Stimulated activated CD8-positive, alpha-beta memory T cell treated with anti-CD3 and anti-CD28 coated beads, Interleukin-4, amount 100 ng/mL, for 4 hours (primary cell): ENCODE measurements at places on chromosomes 6 and 20.

GRCh38 chr6:148628251-148628650 lies 118.6 kb upstream of the UST start:
- DNase-seq, result no peak

DNA sequence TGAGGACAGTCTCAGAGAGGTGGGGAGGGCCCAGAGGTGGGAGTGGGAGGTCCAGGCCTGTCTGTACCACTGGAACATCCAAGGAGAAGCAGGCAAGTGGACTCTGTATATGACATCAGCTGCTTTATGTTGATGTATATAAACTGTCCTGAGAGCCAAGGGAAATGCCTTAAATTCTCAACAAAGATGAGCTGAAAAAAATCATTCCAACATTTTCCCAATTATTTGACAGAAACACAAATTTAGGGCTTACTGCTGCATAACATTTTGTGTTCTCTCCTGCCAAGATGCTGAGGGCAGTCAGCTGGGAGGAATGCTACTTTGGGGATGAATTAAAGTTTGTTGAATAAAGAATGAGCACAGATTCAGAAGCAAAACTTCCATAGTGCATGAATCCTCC lies 52.8 kb downstream of the FOXC1 start:
- DNase-seq, result no peak

GRCh38 chr20:5150226-5151076 lies 23.6 kb downstream of the CDS2 start:
- no peak for DNase-seq

DNA sequence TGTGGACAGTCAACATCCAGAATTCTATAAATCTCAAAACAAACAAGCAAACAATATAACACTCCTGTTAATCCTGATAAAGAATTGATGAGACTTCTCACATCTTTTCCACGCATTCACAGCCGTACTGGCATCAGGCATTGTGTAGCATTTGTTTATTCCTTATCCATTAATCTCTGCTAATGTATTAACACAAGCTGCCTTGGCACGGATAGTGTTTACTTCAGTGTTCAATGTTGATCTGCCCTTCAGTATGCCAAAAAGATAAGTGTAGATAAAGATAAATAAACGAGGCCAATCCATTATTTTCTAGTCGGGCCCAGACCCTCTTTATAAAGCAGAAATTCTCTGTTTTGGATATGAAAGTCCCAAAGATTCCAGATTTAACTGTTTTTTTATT lies 16.1 kb downstream of the UFL1 start:
- DNase-seq, result no peak

- DNase-seq, result no peak
Observed at GRCh38 chr20:53890443-53891305, 179.7 kb downstream of the BCAS1 start.

DNA sequence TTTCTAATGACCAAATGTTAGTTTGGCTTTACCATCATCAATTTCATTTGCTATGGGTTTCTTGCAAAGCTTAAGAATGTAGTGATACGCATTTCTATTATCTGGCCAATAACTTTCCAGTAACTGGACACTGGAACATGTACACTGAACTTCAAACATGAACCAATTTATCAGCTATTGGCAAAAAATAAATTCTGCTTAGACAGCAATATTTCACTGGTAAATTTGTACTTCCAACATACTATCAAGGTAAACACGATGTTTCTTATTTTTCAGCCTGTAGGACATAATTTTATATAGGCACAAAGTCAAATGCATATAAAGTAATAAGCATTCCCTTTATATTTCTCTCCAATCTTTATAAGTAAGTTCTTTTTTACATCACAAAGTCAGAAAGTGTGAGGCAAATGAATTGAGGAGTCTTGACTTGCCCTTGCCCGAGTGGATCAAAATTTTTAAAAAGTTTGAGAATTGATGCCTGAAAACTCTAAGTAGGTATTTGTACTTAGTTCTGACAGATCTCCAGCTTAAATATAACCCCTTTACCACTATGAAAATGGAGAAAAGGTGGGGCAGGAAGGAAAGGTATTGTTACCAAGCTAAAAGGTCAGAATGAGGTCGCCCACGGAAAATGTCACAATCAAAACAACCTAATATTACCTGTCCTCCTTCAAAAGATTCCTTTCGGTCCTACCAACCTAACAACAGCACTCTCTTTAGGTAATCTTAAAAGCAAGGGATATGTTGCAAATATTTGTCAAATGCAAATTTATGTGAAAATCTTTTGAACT lies 41.3 kb downstream of the STK38 start:
- no peak for DNase-seq

- no peak for DNase-seq
Observed at GRCh38 chr20:41191562-41192500, 54.5 kb downstream of the PLCG1 start.

DNA sequence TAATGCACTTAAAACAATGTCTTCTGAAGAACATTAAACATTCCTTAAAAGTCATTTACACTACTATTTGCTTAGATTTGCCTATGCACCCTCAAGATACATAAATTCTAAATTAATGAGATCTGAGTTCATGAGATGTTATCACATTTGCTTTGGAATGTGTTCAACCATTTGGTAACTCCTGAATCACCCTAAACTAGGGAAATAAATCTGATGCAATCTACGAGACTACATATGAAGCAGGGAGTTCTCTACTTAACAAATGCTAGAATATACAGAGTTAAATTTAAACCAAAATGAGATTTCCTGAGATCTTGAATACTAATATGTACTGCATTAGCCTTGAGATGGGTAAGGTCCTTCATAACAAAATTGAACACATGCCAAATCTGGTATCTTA lies 170.1 kb downstream of the CLIC5 start:
- no peak for DNase-seq

- no peak for DNase-seq
Observed at GRCh38 chr6:94269256-94269655, 849.9 kb upstream of the EPHA7 start.

- DNase-seq, result no peak
Observed at GRCh38 chr20:53827292-53828087, 233.9 kb upstream of the ZNF217 start.

DNA sequence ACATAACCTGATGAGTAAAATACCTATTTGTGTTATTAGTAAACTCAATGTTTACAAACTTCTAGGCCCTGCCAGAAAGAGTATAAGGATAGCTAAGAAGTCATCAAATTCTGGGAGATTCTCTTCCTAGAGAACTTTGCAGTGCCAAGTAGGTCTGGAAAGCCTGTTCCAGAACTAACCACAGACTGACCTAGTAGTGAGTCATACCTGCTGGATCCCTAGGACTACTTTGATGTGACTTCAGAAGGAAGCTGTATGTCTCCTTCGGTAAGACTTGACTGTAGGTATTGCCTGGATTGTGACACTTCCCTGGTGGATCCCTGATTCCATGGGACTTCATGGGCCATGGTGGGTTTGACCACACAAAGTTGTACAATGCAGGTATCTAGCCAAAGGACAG lies 131.7 kb downstream of the DNAH8 start:
- DNase-seq, result no peak

DNA sequence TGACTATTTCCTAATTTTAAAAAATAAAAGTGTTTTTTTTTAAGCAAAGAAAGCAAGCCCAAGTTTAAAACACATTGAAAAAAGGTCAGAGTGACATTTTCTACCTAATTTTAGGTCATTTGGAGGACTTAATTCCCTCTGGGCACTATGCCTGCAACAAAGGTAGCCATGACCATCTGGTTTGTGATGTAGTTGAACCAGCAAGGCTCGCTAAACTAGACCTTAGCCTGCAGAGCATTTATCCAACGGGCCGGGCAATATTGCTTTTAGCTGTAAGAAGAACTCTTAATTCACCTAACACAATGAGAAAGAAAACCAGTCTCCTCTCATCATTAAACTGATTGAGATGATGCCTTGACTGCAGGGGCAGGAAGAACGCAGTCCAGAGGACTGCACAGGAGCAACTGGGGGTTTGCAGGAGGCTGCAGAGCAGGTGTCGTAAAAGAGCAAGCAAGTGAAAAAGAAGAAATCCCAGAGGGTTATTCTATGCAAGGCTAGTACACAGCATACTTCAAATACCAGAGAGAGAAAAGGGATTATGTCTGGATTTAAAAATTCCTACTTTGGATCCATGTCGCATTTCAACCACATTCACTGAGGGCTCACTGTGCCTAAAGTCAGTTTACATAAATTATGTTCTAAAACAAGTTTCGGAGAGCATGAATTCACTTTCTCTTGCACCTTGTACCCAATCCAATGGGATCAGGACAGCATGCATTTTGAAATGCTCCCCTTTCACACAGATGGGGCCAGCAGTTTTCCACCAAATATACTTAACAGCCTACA lies 12.8 kb downstream of the TRAF3IP2 start:
- no peak for DNase-seq

DNA sequence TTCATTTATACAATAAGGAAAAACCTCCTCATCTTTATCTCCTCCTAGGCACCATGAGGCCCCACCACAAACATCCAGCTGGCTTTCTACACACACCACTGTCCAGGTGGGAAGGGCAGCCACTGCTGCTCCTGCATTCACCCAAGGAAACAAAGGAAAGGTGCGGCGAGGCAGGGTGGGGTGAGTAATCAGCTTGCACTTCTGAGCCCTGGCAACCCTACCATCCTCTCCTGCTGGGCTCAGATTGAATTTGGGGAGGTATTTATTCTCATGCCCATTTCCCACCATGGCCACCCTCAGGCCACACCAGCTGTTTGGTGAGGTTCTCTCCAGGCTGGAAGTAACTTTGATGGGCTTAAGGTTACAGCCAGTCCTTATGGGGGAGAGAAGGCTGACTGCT lies 31.2 kb upstream of the SPDEF start:
- DNase-seq, result no peak

DNA sequence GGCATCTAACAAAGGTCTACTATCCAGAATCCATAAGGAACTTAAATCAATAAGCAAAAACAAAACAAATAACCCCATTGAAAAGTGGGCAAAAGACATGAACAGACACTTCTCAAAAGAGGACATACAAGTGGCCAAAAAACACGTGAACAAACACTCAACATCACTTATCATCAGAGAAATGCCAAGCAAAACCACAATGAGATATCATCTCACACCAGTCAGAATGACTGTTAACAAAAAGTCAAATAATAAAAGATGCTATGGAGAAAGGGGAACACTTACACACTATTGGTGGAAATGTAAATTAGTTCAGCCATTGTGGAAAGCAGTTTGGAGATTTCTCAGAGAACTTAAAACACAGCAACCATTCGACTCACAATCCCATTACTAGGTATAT lies 19.4 kb upstream of the VNN1 start:
- no peak for DNase-seq

DNA sequence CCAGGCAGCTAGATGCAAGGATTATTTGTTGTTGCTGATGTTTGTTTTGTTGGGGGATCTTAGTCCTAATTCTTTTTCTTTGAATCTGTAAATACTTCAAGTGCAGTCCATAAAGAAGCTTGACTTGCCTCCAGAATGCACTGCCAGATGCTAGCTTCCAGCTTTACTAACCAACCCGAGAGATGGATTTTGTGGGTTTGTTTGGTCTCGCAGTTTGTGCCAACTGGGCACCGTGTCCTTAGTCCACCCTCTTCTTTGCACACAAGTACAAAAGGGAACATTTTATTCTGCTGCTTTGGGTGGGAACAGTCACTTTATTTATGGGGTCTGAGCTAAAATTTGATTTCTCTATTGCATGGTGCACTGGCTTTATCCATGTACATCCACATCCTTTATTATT lies 212.0 kb downstream of the PLCB1 start:
- DNase-seq, result no peak

DNA sequence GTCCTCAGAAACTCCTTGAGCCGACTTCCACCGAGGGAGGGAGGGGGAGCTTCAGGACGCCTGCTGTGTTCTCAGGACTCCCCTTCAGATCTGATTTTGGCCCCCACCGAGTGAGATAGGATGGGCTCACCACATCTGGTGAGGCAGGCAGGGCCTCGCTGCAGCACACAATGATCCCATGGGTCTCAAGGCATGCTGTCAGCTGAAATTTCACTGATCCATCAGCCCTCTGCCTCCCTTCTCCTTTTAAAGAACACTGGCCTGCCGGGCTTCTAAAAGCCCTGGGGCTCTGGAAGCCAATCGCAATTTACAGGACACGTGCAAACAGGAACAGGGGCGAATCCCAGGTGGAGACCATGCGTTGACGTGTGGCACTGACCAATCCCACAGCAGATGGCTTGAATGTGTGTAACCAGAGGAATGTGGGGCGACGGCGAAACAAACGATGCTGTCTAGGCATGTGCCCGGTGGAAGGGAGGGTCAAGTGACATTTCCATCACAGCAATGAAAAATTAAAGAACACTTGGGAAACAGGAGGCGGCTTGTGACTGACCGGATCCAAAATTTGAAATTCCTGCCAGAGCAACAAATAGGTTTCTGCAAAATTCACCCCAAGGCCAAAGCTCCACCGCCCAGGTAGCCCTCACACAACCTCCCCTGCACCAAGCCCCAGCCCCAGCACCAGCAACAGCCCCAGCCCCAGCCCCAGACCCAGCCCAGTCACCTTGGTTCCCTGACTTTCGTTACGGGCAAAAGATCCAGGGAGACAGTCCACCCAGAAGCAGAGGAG lies 167.1 kb upstream of the ZNF337 start:
- DNase-seq, result no peak

DNA sequence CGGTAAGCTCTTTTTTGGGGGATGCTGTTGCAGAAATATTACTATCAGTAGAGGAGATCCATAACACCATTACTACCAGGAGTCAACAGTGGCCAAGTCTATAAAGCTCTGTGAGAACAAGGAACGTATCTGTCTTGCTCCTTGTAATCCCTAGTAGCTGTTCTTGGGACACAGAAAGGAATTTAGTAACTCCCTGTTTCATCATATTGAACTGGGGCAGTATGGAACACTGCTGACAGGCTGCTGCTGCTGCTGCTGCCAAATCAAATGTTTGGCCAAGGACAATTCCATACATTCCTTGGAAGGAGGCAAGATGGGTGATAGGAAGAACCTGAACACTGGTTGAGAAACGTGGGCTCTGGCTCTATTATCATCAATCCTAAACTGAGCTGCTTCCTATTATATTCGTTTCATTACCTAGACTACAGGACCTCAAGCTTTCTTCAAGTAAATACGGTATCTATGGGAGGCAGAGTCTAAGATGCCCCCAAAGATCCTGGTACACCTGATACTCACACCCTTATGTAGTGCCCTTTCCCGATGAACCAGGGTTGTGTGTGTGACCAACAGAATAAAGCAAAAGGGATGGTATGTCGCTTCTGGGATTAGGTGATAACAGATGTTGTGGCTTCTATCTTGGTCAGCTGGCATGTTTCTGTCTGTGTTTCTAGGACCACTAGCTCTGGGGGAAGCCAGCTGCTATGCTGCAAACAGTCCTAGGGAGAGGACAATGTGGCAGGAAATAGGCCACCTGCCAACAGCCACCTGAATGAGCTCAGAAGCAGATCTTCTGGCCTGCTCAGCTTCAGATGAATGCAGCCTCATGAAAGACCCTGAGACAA lies 39.5 kb downstream of the ELOVL5 start:
- DNase-seq, result no peak

- DNase-seq, result no peak
Observed at GRCh38 chr6:131642987-131643611, 6.0 kb downstream of the ENPP3 start.

DNA sequence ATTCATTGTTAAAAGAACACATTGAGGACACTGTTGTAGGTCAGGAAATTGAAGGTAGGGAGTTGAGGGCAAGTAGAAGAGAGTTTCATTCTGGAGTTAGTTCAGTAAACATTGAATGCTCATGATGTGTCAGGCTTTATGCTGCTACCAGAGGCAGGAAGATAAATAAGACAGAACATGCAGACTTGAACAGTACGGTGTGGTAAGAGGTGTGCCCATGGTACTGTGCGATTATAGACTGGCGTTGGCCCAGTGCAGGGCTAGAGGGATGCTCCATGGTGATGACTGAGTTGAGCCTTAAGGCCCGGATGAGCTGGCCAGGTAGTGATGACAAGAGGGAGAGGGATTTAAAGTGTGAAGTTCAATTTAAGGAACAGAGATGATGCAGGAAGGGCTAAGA lies 50.8 kb downstream of the CARMIL1 start:
- no peak for DNase-seq
